ENCODE measurements at places on chromosomes 3 and 15. TPM values are rescaled to one million over a fixed set of nuclear protein-coding genes. Genes with fewer than 3 reads are reported as not detected.

GABRA5 gene
- total RNA-seq = not detected

CRABP1 gene
- not detected for total RNA-seq

ECE2 gene
- not detected for total RNA-seq

VGLL3 gene
- 41.0 TPM for total RNA-seq

SLC30A4 gene
- 6.7 TPM for total RNA-seq

RBP2 gene
- total RNA-seq = not detected

LYZL4 gene
- not detected for total RNA-seq

MCF2L2 gene
- total RNA-seq = 0.23 TPM

CLDN16 gene
- not detected for total RNA-seq

ERICH6 gene
- total RNA-seq = 0.38 TPM

FRMD5 gene
- total RNA-seq = 3.2 TPM

FANCD2OS gene
- total RNA-seq = not detected

KLHL18 gene
- total RNA-seq = 18.3 TPM

ST8SIA2 gene
- 12.7 TPM for total RNA-seq

IDH2 gene
- total RNA-seq = 62.7 TPM

Data from LHCN-M2 (cell line).